Nephron progenitor cell (in vitro differentiated cells): ENCODE measurements at places on chromosomes 2 and 18.

- H3K27me3 ChIP-seq: peaks cover 25% of the 10 kb centered on the region
- DNase-seq: no peak
- no peaks in the 10 kb centered on the region for H3K36me3 ChIP-seq
- H3K4me1 ChIP-seq: peaks cover 28% of the 10 kb centered on the region
- no peak overlapping the region for H3K27ac ChIP-seq
These were observed 651 bp downstream of the STK17B start for GRCh38 chr2:196170606-196171247.

GRCh38 chr2:190701586-190701985 lies 52.7 kb downstream of the NAB1 start:
- no peak overlapping the region for H3K27ac ChIP-seq
- peaks cover 40% of the 10 kb centered on the region for H3K4me1 ChIP-seq
- no peak overlapping the region for H3K4me3 ChIP-seq
- no peak for DNase-seq

DNA sequence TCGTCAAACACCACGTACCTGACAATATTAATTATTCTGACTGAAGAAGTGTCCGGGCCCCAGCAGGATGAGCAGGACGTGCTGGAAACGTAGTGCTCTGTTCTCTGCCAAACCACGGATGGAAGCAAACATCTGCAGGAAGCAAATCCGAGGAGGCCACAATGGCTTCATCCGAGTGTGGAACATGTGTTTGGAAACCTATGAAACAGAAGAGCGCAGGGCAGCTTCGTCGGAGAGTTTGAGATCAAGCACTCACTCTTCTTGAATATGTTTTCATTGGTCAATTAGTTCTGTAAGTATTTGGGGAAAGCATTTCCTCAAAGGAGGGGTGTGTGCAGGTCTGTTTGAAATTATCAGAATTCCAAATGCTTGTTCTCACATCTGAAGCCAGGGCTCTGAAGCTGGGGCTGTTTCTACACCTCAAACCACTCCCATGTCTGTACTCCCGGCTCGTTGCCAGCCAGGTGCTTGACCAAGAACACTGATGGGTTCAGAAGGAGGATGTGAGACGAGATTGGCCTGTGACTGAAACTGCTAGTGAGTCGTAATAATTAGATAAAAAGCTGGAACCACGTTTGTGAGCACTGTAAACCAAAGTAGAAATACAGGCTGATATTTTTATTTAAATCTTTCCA lies 356.6 kb upstream of the SALL3 start:
- H3K27ac ChIP-seq: peak overlapping the region; percentile 69
- peaks cover 55% of the 10 kb centered on the region for H3K4me1 ChIP-seq
- no peaks in the 10 kb centered on the region for H3K36me3 ChIP-seq
- DNase-seq: no peak
- no peak overlapping the region for H3K4me3 ChIP-seq
- H3K27me3 ChIP-seq: peaks cover 3% of the 10 kb centered on the region

- peak overlapping the region; percentile 64 for H3K27ac ChIP-seq
- H3K36me3 ChIP-seq: peaks cover 9% of the 10 kb centered on the region
- DNase-seq: no peak
- H3K27me3 ChIP-seq: peaks cover 3% of the 10 kb centered on the region
- H3K4me1 ChIP-seq: peaks cover 85% of the 10 kb centered on the region
These were observed 31.8 kb downstream of the NCK2 start for GRCh38 chr2:105776560-105776928.

GRCh38 chr2:191176305-191176704 lies 25.5 kb upstream of the STAT4 start:
- no peaks in the 10 kb centered on the region for H3K36me3 ChIP-seq
- H3K4me1 ChIP-seq: peaks cover 5% of the 10 kb centered on the region
- H3K27ac ChIP-seq: no peak overlapping the region
- no peaks in the 10 kb centered on the region for H3K27me3 ChIP-seq
- no peak for DNase-seq

DNA sequence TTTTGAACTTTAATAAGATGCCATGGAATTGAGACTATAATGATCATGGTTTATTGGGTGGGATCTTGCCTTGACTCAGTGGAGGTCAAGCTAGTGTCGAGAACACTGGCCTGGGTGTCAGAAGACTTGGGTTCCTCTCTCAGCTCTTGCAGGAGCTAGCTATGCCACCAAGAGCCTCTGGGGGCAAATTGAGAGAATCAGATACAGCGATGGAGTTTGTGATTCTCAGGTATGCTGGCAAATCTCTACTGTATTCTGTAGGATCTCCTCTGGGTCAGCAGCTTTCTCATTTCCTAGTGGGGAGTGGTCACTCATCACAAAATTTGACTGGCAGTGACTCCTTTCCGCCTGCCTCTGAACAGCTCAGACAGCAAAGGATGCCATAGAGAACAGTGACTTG lies 477.0 kb downstream of the RNF144A start:
- no peaks in the 10 kb centered on the region for H3K27me3 ChIP-seq
- peaks cover 31% of the 10 kb centered on the region for H3K4me1 ChIP-seq
- no peak overlapping the region for H3K4me3 ChIP-seq
- no peak for DNase-seq
- H3K27ac ChIP-seq: no peak overlapping the region

DNA sequence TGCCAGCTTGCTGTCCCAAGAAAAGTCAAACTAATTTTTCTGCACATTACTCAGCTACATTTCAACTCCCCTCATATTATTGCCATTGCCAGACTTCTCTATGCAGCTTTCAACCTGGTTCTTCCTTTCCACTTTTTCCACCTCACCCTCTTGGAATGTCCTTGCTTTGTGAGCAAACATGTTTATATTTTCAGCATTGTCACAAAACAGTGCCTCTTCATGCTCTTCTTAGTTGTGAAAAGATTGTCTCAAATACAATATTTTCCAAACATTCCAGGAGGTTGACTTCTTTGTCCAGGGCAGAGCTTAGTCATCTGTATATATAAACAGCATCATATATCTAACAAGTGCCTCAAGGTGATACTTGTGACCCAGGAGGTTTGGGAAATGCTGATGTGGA lies 803.3 kb upstream of the CELF4 start:
- H3K36me3 ChIP-seq: no peaks in the 10 kb centered on the region
- no peak overlapping the region for H3K4me3 ChIP-seq
- H3K27me3 ChIP-seq: peaks cover 3% of the 10 kb centered on the region
- no peak for DNase-seq
- H3K4me1 ChIP-seq: peaks cover 10% of the 10 kb centered on the region

DNA sequence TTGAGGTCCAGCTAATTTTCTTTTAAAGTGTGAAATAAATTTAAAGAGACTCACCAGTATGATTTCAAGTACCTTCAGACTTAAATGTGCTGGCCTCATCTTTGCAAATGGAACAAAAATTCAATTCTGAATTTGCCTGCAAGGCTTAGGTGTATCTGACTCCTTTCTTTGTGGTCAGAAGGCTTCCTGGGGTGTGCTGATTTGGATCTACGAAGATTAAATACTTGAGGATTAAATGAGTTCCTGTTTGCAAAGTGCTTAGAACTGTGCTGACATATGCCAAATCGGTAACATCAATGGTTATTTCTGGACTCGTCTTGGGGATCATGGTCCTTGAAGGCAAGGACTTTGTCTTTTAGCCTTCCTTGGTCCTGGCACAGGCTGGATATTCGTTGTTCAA lies 9.7 kb downstream of the KLHL29 start:
- no peak for DNase-seq
- H3K27ac ChIP-seq: no peak overlapping the region
- peaks cover 11% of the 10 kb centered on the region for H3K4me1 ChIP-seq
- peaks cover 5% of the 10 kb centered on the region for H3K36me3 ChIP-seq

GRCh38 chr2:200860092-200860795 lies 4.2 kb downstream of the CLK1 start:
- H3K4me1 ChIP-seq: peaks cover 54% of the 10 kb centered on the region
- H3K27me3 ChIP-seq: no peaks in the 10 kb centered on the region
- peaks cover 70% of the 10 kb centered on the region for H3K36me3 ChIP-seq

DNA sequence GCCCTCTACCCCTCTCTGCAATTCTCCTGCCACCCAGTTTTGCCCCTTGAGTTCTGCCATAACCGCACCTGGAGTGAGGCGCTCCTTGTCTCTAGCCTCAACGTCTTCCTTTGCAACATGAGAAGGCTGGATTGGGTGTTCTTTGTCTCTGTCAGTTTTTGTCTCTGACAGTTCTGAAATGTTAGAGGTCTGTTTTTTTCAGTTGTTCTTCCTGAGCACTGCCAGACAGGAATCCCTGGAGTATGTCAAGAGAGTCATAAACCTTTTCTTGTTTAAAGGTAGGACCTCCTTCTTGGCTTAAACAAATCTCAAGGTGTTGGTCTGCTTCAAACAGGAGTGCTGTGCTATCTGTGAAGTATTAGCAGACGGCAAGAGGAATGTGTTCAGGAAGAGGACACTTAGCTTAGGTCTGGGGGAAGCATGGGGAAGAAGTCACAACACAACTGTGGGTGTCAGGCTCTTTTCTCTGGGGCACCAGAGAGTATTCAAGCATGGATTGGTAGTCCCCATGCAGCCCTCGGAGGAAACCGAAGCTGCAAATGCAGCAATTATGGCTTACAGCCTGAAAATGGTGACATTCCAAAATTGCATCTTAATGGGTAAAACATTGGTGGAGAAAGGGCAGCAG lies 32.3 kb downstream of the AFF3 start:
- no peak for DNase-seq
- H3K27me3 ChIP-seq: peaks cover 10% of the 10 kb centered on the region
- no peaks in the 10 kb centered on the region for H3K36me3 ChIP-seq
- peak overlapping the region; percentile 89 for H3K27ac ChIP-seq
- H3K4me3 ChIP-seq: peak overlapping the region; percentile 59
- H3K4me1 ChIP-seq: peaks cover 80% of the 10 kb centered on the region

DNA sequence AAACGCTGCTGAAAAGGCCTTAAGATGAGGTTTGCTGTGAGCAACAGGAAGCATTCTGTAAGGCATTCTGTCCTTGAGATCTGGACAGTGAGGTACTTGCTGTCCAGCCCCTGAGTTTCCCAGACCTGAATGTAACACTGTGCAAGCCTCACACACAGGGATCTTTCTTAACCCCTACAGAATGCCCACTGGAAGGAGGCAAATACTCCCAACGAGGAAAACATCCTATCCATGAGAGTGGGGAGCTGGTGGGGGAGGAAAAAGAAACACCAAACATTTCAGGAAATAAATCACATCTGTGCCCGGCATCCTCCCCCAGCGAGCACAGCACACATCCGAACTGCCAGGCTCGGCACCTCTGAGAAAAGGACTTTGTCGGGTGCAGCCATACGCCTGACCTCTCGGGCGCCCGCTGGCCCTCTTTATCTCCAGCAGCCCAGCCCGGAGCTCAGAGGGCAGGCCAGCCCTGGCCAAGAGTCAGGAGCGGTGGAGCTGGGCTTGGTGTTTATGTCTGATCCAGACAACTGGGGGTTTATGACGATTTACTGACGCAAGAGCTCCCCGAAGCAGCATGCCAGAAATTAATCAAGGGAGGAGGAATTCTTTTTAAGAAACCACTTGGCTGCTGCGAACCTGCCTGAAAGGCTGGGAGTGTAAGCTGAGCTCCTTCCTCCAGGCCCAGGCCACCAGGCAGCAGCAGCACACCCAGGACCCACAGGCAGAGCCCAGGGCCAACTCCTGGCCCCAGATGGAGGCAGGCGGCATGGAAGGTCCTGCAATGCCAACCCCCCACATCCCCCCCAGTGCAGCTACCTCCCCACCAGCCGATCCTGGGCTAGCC lies 72.2 kb downstream of the HDAC4 start:
- H3K27ac ChIP-seq: peak overlapping the region; percentile 94
- H3K27me3 ChIP-seq: no peaks in the 10 kb centered on the region
- peak overlapping the region; percentile 65 for H3K4me3 ChIP-seq
- peaks cover 24% of the 10 kb centered on the region for H3K36me3 ChIP-seq

DNA sequence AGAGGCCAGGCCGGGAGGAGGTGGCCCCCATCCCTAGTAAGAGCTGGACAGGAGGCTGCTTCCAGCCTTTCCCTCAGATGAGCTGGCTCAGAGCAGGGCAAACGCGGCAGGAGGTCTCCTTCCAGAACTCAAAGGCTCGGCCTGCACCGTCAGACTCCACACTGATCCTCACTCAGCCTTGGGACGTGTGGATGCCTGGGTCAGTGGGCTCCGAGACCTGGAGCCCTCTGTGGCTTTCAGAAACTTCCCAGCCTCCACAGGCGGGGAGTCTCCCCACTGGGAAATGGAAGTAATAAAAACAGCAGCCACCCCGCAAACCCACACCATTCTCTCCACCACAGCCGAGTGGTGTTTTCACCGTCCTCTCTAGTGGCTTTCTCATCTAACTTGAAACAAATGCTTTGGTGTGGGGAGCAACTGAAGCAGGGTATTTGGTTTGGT lies 54.3 kb downstream of the INPP5D start:
- DNase-seq: no peak
- H3K4me3 ChIP-seq: no peak overlapping the region
- peaks cover 44% of the 10 kb centered on the region for H3K4me1 ChIP-seq

GRCh38 chr2:219570194-219570923 lies 980 bp downstream of the OBSL1 start:
- peaks cover 6% of the 10 kb centered on the region for H3K27me3 ChIP-seq
- no peak overlapping the region for H3K27ac ChIP-seq
- H3K4me1 ChIP-seq: peaks cover 40% of the 10 kb centered on the region
- H3K4me3 ChIP-seq: peak overlapping the region; percentile 78

GRCh38 chr2:28398101-28398834 lies 5.6 kb downstream of the FOSL2 start:
- peaks cover 46% of the 10 kb centered on the region for H3K4me1 ChIP-seq
- H3K27me3 ChIP-seq: peaks cover 11% of the 10 kb centered on the region
- DNase-seq: no peak
- no peaks in the 10 kb centered on the region for H3K36me3 ChIP-seq
- peak overlapping the region; percentile 72 for H3K27ac ChIP-seq
- peak overlapping the region; percentile 12 for H3K4me3 ChIP-seq

DNA sequence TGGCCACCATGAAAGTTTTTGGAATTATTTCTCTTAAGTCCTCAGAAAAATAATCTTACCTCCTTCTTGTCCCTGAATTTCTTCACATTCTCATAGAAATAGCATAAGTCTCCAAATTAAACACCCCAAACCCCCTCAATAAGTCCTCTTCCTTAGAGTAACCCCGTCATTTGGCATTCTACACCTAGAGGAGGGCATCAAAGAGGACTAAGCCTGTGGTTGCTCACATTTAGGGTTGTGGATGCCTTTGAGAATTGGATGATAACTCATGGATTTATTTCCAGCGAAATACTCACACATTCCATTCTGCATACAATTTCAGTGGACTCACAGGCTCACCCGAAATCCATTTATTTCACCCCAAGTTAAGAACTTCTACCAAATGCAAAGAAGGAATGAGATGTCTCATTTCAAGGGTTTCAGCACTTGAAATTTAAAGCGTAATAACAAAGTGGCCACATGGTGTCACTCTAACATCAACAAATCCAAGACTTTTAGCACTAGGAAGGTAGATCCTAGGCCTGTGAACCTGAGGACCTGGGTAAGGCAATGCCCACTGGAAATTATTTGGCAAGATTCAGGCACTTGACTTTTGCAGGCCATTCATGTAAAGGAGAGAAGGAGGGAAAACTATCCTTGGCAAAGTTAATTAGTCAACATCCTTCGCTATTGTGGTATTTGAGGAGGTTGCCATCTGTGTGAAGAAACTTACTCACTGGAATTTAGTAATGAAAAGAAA lies 24.6 kb downstream of the DYTN start:
- H3K4me3 ChIP-seq: no peak overlapping the region
- H3K36me3 ChIP-seq: no peaks in the 10 kb centered on the region
- H3K27me3 ChIP-seq: peaks cover 11% of the 10 kb centered on the region
- no peak overlapping the region for H3K27ac ChIP-seq

- DNase-seq: no peak
- no peaks in the 10 kb centered on the region for H3K27me3 ChIP-seq
- no peaks in the 10 kb centered on the region for H3K4me1 ChIP-seq
These were observed 386.5 kb upstream of the SLC39A10 start for GRCh38 chr2:195270466-195271039.
